ENCODE measurements at places on chromosomes 4 and X.

DNA sequence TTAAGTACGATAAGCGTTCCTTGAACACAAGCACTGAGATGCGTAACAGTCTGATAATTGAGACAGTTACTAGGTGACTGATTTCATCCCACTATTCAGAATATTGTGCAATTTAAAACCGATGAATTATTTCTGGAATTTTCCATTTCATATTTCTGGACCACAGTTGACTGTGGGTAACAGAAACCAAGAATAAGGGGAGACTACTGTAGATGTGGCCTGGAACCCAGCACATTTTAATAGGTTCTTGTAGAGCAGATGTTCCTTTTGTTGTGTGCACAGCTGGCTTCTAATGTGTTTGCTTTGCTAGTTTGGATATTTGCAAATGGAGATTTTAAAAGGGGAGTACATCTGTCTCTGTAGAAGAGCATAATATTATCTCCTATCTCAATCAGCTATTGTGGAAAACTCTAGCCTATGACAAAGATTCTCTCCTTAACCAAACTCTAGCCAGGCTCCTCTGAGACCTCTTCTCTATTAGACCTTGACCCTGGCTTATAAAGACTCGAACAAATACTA is 16.4 kb downstream of the NAAA start:
- DNase-seq: no peak

DNA sequence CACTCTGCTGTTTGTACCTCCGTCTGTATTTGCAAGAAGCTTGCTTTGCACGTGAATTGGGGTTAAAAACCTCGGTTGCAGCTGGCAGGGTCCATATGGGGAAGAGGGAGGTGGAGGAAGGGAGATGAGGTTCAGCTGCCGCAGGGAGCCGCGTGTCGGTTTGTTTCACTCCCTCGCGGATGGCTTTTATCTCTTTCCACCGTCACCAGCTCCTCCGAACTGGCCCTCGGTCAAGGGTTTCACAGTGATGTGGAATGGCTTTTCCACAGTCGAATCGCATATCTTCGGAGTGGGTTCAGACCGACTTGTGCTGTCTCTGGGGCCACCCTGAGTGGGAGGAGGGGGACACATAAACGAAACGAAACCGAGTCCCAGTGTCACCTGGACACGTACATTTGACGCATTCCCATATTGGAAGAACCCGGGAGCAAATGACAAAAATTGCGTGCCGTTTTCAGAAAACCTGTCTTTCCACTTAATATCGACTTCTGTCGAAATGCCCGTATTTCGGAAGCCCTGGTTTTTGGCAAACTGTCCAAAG is 929 bp downstream of the ZBTB33 start:
- DNase-seq: peak; percentile 2

DNA sequence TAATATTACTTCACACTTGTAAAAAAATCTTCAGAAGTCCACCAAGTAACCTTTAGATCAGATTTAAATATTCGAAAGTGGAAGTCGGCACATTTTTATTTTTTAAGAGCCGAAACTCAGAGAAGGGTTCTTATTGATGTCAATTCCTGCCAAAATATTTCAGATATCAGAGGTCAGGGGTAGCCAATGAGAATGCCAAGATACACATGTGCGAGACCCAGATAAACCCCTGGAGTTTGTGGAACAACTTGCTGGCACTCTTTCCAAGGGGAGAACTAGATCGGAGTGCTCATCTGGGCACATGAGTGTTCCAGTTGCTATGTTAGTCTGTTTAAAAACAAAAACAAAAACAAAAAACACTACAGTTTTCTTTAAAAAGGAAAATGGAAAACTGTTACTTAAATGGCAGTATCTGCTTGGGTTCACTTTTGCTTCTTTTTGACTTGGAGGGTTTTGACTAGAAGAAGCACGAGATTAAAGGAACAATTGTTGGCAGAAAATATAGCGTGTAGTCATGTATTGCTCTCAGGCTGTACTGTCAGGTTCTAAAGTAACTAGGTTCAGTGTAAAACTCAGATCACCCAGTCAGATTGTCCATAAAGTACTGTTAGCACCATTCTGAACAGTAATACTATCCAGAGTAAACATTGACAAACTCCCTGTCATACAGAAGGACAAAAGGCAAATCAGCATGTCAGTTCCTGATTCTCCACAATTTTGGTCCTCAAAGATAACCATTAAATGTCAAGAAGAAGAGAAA is 188.0 kb upstream of the PACRGL start:
- no peak for DNase-seq

DNA sequence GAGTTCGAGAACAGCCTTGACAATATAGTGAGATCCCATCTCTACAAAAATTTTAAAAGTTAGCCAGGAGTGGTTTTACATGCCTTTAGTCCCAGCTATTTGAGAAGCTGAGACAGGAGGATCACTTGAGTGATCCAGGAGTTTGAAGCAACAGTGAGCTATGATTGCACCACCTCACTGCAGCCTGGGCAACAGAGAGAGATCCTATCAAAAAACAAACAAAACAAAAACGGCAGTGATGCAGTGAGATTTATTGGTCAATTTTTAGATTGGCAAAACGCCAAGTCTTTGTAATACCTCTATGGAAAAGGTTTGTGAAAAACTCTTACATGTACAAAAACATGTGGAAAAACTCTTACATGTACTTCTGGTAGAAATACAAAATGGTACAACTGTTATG is 91.3 kb downstream of the PTPN13 start:
- no peak for DNase-seq

DNA sequence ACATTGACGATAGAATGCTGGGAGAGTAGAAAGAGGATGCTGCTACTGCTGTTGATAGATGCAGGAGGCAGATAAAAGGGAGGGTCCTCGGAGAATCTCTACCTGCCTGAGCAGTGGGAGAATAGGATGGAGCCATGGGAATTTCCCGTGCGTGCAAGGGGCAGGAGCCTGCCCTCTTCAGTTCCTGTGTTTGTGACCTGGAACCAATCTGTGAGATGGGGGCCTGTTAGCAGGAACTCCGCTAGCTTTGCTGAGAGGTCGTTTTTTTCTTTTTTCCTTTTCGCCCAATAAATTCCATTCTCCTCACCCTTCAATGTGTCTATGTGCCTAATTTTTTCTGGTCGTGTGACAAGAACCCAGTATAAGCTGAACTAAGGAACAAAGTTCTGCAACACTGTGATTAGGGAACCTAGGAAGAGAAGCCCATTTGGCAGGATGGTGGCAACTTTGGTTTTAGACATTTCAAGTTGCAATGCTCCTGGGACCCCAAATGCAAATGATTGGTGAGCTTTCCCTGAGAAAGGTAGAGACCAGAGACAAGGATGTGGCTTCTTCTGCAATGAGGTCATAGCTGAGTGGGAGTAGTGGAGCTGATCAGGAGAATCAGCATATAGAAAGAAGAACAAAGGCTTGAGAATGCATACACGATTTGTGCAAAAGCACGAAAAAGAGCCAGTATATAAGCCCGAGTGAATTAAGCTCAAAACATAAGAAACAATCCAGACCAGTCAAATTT is 23.9 kb downstream of the SLC39A8 start:
- DNase-seq: no peak

DNA sequence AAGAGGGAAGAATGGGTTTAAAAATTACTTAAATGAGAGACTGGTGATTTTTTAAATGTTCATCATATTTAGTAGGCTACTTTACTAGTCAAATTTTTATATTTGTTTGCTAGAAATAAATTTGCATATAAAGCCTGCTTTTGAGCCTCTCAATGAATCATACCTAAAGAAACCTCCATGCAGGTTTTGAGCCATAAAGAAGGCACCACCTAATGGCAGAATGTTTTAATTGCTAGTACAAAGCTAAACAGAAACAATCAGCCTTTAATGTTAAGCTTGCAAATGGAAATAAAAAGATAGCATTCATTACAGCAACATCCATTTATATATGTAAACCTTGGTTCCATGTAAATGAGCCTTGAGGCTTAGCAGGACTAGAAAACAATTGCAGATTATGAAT is 989.7 kb downstream of the CCSER1 start:
- no peak for DNase-seq

DNA sequence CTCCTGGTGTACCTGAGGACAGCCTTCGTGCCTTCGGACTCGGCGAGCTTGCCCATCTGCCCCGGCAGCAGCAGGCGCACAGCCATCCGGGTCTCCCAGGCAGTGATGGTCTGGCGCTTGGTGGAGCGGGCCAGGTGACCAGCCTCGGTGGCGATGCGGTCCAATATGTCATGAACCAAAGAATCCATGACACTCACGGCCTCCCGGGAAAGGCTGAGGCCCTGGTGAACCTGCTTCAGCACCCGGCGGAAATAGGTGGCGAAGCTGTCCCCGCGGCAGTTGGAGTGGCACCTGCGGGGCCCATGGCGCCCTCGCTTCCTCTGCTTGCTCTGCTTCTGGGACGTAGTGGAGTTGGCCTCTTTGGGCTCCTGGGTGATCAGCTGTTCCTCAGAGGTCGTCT is 350 bp downstream of the H2BW1 start:
- no peak for DNase-seq

GRCh38 chr4:111773858-111774257 is 371.4 kb upstream of the FAM241A start:
- DNase-seq: no peak

DNA sequence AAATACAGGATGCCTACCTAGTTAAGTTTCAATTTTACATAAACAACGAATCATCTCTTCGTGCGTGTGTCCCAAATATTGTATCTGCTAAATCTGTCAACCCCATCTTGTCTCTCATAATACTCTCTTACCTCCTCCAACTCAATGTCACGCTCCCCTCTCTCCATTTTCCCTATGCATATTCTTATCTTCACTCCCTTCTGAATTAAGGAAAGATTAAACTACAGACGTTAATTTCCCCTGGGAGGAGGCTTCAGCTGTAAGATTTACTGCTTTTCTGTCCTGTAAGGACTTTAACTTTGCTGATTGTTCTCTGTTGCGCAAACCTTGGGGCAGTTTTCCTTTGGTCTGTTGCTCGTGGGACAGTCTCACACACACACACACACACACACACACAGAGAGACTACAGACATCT is 455 bp upstream of the ABCB7 start:
- no peak for DNase-seq

GRCh38 chrX:13659063-13659462 is 6.1 kb downstream of the TCEANC start:
- DNase-seq: no peak

Data from stimulated activated CD4-positive, alpha-beta T cell treated with anti-CD3 and anti-CD28 coated beads, Interleukin-15, amount 100 ng/mL, for 1 hour (primary cell).